ENCODE measurements at places on chromosomes 1 and 21.

DNA sequence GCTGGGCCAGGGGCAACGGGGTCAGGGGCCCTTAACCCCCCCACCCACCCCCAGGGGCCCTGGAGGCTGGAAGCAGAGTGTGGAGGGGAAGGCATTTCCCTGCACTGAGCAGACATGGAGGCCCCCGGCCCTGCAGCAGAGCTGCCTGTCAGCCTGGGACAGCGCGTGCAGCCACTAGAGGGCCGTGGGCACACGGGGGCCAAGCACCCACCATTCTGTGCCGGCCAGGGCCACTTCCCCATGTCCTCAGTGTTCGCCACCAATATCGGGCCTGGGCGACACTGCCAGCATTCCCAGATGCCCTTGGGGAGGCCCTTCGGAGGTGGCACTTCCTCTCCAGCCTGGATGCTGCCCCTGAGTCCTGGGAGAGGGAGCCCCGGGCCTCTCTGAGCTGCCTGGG lies 23.2 kb upstream of the ARHGEF16 start:
- no peak for DNase-seq

DNA sequence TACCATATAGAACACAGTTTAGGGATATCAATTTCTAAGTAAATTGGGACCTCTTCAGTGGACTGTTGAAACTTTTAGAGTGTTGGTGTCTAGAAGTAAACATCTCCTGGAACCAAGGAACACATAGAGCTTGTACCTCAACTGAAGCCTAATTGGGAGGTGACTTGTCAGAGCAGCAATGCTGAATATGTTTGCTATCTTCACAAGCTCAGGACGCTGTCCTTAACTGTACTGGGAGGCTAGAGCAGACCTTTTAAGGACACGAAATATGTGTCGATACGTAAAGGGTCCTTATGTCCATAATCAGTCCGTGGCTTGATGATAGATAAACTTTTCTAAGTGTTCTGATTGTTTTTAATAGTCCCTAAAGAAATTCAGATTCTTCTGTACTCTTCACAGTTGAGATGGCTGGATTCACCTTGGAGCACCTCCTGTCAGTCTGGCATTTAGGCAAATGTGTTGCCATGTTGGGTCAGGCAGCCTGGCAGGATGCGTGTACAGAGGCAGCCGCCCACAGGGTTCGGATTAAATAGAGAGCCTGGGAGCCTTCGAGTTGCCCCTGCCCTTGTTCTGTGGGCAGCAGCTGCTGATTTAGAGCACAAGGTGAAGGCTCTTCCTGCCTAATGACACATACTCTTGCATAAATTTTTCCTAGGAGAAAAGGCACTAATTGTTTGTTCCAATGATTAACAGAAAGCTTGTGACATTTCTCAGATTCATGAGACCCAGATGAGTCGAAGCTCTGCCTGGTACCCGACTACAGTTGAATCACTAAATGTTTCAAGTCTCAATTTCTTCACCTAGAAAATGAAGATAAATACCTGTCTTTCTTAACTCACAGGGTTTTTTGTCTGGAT lies 3.6 kb downstream of the ACTN2 start:
- no peak for DNase-seq

DNA sequence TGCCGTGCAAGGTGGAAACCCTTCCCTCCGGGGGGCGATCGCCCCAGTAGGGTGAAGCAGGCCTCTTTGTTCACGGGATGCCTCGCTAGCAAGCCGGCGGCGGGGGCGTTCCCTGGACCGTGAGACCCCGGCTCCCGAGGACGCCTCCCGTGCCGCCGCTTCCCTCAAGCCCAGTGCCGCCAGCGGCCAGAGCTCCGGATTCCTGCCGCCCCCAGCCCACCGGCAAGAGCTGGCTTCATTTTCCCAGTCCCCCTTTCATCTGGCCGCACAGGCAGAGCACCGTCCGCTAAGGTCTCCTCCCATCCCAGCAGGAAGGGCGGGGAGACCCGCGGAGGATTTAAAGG lies 16.3 kb downstream of the IER5 start:
- DNase-seq: peak; percentile 7

GRCh38 chr1:172708452-172708851 lies 49.5 kb downstream of the FASLG start:
- DNase-seq: no peak

DNA sequence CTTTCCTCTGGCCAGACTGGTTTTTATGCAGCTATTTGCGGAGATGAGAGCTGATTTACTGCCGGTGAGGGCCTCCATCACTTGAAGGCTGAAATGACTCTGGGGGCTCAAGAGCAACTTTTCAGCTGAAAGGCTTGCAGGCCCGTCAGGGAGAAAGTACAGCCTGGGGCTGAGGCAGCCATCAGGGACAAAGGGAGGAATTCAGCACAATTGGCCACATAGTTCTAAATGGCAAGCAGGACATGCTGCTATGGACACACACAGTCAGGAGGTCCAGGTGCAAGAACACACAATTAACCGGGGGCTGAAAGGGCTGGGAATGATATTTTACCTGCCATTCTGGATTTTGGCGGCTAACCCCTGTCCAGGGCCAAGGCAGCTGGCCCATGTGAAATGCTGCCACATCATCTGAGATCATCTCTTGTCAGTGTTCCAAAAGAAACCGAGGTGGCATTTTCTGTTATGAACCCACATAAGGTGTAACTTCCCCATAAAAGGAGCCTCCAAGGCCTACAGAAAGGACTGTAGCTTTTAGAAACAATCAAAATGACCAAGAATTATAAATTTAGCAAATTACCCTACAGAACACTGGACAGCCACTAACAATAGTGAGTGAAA lies 58.2 kb downstream of the LMX1A start:
- no peak for DNase-seq

GRCh38 chr1:110305900-110306420 lies 33.2 kb upstream of the RBM15 start:
- no peak for DNase-seq

DNA sequence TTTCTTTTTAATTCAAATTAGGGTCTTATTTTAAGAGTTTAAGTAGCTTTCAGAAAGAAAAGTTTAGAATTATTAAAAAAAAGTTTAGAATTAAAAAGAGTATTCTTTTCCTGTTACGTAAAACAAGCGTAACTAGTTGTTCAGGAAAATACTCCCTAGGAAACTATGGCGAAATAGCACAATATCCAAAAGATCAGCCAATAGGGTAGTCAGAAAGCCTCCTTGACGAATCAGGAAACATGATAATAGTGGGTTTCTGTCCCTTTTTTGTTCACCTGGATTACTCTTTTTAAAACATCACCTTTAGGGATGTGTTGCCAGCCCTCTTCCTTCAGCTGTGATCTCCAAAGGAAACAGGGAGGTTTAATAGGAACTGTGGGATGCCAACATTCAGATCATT lies 25.2 kb downstream of the S1PR1 start:
- DNase-seq: no peak

DNA sequence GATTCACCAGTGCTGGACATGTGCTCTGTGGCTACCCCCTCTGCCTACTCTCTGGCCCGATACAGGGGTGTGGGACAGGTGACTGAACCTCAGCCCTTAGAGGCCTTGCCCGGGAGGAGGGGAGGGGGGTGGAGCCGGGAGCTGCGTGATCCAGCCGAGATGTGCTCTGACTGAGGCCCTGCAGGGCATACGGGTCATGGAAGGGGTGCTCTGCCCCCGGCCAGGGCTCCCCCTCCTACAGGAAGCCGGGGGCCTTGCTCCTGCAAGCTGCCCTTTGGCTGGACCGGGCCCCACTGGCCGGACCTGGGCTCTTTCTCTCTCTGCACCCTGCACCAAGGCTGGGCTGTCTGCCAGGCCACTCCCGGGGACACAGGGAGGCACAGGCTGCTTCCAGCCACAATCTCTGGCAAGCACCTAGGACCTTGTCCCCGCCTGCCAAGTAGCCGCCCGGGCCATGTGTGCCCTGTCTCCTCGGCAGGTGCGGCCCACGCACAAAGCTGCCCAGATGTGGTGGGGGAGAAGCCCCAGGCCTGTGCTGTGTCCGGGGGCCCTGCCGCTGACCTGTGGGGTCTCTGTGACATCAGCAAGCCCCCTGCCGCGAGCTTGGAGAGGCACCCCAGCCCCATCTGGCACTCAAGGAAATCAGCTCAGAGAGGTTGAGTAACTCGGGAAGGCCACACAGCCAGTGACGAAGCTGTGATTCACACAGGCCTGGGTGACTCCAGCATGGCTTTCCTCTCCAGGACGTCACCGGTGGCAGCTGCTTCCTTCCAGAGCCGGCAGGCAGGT lies 1.5 kb downstream of the SCNN1D start:
- DNase-seq: no peak

DNA sequence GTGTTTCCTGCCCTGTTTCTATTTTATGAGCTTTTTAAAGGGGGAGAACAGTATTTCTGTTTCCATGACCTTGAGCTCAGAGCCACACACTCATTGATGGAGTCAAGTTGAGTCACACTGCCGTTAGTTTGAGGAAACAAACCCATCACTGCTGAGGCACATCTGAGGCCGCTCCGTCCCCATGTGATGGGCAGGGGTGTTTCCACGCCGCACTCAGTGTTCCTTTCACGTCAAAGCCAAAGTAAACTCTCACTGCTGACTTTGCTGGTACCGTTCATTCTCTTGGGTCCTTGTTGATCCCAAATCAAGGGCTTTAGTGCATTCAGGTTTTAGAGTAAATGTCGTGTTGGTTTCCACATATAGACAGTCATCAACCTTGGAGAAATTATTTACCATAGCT lies 48.8 kb downstream of the PKNOX1 start:
- DNase-seq: no peak

DNA sequence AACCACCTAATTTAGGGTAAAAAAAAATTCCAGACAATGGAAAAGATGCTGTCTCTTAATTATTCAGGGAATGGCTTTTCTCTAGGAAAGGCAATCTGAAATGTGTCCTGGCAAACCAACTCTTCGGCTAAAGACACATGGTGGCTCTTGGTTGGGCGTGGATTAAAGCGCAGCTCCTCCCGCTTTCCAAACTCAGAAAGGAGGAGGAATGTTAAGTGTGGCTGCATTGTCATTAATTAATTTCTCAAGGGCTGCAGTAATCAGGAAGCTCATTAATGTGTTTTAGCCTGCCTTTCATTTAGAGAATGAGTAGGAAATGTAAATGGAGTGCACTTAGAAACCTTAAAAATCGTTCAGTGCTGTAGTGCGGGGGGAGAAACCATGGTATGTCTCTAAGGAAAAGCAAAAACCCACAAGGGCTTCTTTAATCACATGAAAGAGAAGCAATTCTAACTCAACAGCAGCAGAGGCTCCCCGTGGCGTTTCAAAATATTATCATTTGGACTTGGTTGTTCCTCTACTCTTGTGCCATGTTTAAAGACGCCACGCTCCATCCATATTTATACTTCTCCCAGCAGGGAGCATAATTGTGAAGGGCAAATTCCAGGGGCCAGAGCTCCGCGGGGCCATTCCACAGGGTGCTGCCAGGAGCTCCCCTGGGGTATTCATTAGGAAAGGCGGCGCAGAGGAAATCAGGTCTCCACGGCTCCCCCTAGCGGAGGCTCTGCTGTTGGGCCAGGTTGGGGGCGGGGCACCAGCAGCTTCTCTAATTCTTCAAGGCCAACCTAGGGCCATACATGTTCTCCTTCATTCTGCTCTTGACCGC lies 91.9 kb upstream of the SSX2IP start:
- DNase-seq: peak; percentile 61

DNA sequence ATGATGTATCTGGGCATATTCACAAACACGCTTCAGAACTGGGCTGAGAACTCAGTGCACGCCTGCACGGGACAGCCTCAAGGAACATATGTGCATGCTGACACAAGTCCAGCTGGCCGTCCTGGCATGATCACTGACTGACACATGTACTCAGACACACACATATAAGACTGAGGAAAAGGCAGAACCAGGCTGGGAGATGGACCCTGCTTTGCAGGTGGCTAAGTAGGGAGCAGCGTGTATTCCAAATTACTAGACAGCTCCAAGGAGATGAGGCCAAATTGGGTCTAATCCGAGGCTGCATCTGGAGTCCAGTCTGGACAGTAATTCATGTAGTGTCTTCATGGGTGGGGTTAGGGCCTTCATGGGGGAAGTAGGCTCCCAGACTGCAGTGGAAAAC lies 41.4 kb upstream of the GJB5 start:
- no peak for DNase-seq

- DNase-seq: no peak
Observed at GRCh38 chr1:171286032-171286705, 27.8 kb upstream of the FMO4 start.

DNA sequence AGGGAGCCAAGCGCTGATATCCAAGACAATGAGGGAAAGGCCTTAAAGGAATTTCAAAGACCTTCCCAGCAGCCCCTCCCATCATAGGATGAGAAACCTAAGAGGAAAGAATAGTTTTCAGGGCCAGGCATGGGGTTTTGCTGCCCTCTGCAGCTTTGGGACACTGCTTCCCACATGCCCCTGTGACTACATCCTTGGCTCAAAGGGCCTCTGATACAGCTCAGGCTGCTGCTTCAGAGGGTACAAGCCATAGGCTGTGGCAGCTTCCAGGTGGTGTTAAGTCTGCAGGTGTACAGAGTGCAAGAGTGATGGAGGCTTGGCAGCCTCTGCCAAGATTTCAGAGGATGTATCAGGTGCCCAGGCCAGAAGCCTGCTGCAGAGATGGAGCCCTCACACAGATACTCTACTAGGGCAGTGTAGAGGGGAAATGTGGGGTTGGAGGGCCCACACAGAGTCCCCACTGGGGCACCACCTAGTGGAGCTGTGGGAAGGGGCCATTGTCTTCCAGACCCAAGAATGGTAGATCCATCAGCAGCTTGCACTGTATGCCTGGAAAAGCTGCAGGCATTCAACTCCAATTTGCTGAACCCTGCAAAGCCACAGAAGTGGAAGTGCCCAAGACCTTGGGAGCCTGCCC lies 125.8 kb downstream of the SLC45A1 start:
- DNase-seq: no peak

GRCh38 chr21:39972976-39973770 lies 105.9 kb downstream of the PCP4 start:
- no peak for DNase-seq

DNA sequence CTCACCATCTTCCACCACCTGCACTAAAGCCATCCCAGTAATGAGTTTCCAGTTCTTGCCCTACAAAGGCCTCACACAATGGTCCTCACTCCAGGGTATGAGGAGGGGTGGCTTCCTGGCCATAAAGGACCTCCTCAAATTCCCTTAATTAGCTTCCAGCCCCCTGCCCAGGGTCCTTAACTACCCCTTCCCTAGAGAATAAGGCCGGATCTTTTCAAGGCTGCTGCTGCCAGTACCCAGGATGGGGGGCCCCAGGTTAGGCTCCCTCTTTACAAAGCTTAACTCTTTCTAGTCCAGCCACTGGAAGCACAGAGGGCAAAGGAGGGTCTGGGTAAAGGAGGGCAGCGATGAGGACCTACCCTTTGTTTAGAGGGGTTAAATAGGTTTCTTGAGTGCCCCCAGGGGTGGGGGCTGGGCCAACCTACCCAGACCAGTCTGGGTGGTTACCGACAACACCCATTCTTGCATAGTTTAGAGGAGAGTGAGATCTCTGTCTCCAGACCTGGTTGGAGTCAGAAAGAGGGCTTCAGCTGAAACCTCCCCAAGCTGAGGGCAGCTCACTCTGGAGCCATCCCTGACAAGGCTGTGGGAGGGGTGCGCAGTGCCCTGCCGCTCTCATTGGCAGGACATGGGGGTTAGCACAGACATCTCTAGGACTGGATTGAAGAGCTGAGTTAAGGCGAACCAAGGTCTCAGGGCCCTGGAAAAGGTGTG lies 7.1 kb downstream of the BLACAT1 start:
- DNase-seq: no peak

- DNase-seq: no peak
Observed at GRCh38 chr21:42370894-42371654, 4.7 kb upstream of the TFF1 start.

- no peak for DNase-seq
Observed at GRCh38 chr1:32695098-32695904, 7.3 kb downstream of the SYNC start.

Data from activated CD8-positive, alpha-beta memory T cell treated with anti-CD3 and anti-CD28 coated beads for 1 hour (primary cell).